Astrocyte of the hippocampus (primary cell): ENCODE measurements at places on chromosomes 16 and 17.

GRCh38 chr16:11726008-11726407 lies 16.6 kb downstream of the TXNDC11 start:
- no peak for DNase-seq

- no peak for DNase-seq
These were observed 52.5 kb downstream of the BANP start for GRCh38 chr16:88003736-88004135.

DNA sequence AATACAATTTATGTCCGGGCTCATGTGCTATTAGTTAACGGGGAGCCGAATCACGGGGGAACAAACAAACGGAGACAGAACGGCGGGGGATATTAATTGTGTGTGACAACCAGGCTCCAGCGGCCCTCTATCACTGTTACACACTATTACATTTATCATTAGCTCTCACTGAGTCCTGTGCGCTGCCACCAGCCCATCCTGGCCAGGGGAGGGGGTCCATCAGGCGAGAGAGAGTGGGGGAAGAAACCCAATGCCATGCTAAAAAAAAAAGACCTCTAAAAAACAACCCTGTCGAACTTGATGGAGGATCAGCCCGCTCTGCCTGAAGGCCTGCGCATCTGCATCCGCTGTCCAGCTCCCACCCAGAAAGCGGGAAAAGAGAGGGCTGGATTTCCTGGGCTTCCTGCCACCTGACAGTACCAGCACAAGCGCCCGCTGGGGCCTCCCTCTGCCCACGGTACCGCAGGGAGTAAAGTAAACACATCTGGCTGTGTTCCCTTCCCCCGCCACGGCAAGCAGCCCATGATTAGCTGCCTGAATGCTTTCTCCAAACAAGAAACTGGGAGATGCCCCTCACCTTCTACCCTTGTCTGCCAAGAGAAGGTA lies 41.7 kb downstream of the PIPOX start:
- DNase-seq, result peak; percentile 59

- DNase-seq, result peak; percentile 47
These were observed 138.5 kb downstream of the DNAH9 start for GRCh38 chr17:11736613-11737312.

GRCh38 chr17:74516561-74517328 lies 14.5 kb downstream of the CD300LB start:
- no peak for DNase-seq

DNA sequence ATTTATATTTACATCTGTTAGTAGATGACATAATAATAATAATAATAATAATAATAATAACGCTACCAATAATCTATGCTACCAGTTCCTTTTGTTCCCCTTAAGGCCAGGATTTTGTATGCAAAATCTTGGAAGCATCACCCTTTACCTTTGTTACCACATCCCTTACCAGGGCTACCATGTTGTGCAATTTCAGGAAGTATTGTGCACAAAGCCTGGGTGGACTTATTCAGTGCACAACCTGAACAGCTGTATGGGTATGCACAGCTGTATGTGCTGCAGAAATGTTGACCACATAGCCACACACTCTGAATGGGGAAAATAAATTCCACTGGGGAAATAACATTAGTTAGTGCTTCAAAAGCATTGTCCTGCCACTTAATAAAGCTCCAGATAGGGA lies 19.9 kb upstream of the CALB2 start:
- no peak for DNase-seq

- DNase-seq, result no peak
These were observed 118.3 kb downstream of the PPM1E start for GRCh38 chr17:58873926-58874325.

GRCh38 chr16:67731071-67731752 lies 12.1 kb upstream of the GFOD2 start:
- no peak for DNase-seq

DNA sequence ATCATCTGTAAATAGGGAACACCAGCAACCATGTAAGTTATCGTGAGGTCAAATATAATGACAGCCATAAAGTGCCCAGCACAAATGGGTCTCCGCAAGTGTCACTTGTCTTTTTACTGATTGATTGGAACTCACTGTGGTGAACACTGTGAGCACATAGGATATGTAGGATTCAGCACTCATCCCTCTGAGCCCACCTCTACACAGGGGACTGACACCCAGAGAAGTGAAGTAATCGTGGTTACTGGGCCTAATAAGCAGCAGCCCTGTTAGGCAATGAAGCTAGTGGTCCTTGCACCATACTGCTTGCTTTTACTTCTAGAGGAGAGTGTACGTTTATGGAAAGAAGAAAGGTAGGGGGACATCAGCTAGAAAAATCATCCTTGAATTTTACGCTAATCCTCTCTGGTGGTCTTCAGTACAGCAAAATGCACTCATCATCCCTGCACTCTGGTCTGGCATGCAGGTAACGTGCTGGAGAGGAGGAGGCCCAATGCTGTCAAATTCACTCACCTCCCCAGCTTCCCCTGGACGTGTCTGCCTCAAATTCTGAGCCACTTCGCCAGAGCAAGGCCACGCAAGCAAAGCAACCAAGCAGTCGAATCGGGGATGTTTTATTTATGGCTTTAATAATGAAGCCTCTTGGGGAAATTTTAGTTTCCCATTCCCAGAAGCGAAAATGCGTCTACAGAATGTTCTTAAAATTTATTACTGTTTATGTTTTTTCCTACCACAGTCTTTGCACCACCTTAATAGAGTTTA lies 74.7 kb downstream of the YPEL2 start:
- DNase-seq, result no peak

DNA sequence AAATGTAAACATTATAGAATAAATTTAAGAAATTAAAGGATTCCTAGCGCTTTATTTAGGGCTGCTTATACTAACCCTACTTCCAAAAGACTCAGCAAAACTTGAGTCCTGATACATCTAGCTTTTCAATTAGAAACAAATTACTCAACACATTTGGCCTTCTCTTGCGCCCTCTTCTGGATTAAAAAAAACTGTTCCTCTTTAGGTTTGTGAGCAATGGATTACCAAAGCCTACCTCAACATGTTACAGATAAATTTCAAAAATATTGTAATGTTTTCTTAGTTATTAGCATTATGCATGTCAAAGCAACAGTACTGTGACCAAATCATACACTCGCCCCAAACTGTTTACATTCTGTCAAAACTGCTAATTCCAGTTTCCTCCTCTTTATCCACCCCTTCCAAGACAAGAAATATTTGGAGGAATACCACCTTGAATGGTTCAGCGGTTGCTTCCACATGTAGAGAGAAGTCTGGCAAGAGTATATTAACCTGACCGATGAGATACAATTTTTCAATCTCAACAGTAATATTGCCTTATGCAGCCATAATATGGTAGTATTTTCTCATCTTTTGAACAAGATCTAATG lies 2.7 kb downstream of the NUFIP2 start:
- DNase-seq, result peak; percentile 81

- DNase-seq, result peak; percentile 55
These were observed 19.9 kb downstream of the SNX11 start for GRCh38 chr17:48127371-48128051.

GRCh38 chr16:19008245-19009169 lies 24.8 kb downstream of the TMC7 start:
- DNase-seq, result peak; percentile 91

GRCh38 chr16:22635357-22635761 lies 124.7 kb downstream of the NPIPB5 start:
- DNase-seq, result no peak

GRCh38 chr17:76149214-76149613 lies 8.2 kb upstream of the FOXJ1 start:
- no peak for DNase-seq

DNA sequence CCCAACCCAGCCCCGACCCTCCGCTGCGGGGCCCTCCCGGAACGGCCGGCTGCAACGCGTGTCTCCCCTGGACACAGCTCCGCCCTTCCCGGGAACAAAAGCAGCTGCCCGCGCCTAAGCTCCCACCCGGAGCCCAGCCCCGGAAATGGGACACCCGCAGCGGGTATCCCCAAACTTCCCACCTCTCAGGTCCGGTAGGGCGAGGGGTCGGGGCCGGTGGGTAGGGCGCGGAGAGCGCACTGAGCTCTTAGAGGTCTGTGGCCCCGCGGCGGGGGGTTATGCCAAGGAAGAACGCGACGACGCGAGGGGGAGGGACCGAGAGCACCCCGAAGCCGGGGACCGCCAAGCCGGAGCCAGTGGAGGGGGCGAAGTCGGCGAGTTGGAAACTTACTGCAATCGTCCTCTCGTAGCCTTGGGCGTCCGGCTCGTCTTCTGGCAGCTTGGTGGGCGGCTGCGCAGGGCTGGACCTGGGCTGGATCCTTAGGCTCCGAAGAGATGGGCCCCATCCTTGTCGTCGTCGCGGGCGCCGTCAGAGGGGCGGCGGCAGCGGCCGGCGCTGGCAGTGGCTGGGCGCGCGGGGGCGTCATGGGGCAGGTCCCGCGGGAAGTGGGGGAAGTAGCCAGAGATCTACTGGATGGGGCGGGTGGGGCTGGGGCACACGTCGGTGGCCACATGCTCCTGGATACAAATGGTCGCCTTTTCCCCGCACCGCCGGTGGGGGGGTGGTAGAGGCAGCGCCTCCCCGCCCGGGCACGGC lies 6.9 kb downstream of the USP6 start:
- DNase-seq, result peak; percentile 36

DNA sequence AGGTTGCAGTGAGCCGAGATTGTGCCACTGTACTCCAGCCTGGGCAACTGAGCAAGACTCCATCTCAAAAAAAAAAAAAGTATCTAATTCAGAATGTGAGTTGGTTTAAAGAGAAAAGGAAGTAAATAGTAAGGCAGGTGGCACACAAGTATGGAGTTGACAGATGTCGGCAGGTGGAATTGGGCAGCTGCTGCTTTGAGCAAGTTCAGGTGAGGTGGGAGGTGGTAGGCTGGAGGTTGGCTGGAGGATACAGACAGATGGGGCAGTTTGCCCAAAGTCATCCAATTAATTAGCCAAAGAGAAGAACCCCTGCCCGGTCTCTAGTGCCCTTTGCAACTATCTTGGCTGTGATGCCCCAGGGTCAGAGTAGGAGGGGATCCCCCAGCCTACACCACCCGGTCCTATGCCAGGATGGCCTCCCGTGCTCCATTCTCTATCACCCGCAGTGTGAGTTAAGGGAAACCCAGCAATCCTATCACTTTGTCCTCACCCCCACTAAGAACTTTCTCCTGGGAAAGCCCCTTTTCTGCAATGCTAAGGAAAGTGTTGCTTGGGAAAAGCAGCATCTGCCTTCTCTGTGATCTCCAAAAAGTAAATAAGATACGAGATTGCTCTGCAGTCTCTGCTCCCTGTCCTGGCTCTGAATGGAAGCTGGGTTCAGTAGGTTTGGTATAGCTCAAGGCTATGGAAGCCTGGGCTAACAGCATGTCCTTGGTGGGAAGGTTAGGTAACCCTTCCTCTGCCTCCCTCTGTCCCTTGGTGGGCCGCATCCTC lies 32.2 kb downstream of the SLC12A3 start:
- DNase-seq, result no peak

DNA sequence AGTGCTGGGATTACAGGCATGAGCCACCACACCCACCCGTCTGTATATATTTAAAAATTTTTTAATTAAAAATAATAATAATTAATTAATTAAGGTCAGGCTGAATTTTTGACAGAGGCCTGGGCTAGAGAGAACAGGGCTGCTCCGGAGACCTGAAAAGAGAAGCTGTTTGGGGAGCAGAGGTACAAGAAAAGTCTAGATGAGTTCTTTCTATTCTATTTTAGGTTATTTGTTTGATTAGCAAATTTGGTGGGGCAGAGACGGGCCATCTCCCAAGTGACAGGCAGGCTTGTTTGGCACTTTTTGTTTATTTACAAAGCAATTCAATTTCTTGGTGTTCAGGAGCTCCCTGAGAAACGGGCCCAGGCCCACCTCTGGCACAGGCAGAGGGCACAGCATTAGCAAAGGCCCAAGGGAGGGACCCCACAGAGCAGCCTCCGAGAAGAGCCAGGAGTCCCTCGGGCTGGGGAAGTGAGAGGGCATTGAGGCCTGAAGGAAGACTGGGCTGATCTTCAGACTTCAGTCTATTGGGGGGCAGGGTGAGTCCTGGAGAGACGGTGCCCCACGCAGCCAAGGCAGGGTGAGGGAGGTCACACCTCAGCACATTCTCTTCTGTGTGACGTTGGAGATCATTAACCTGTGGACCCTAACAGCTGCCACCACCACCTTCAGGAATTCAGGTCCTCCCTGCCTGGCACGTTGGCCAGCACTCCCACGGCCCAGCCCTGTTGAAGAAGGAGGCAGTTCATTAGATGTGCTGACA lies 10.8 kb upstream of the RIPOR1 start:
- DNase-seq, result no peak

DNA sequence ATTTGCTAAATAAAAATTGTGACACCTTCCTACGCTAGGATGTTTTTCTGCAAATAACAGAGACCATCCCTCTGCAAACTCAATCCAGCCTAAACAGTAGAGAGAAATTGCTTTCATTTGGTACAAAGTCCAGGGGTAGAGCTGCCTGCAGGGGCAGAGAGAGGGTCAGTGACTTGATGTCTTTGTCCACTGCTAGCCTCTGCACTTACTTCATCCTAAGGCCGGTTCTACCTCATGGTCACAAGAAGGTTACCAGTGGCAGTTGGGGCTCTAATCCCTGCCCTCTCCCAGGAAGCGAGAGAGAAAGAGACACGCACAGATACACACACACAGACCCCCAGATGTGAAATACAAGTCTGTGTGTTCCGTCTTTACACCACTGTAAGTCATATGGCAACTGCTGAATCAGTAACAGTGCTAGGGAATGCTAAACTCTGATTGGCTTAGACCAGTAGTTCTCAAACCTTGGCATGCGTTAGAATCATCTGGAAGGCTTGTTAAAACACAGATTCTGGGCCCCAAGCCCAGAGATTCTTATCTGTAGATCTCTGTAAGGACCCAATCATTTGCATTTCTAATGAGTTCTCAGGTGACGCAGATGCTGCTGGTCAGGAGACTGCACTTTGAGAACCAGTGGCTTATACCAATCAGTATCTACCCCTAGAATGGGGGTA lies 13.1 kb upstream of the LPCAT2 start:
- DNase-seq, result peak; percentile 97

DNA sequence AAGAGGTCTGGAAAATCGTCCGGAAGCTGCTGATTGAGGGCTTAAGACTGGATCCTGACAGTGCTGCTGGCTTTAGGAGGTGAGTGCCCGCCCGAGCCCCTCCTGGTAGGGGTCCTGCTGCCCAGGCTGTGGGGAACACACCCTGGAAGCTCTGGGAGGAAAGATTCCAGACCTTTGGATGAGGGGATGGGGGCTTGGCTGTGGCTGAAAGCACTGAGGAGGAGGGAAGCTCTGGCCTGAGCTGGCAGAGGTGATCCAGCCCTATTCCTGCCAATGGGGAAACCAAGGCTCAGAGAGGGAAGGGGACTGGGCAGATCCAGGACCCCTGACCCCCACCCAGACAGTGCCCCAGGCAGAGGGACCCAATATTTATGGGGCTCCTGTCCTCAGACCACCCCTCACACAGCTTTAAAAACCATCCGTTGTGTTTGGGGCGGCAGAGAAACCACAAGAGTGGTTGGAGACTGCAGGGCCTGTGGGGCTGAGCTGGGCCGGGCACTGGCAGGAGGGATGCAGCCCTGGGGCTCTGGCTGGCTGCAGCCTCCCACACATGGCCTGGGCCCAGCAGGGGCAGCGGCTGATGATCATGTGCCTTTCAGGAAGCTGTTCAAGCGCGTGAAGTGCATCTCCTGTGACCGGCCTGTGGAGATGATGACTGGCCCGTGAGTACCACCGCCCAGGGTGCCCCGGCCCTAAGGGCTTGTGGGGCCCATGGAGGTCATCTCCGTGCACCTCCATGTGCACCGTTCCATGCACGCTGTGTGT lies 22.8 kb downstream of the UBALD1 start:
- no peak for DNase-seq

- no peak for DNase-seq
These were observed 32.8 kb downstream of the DHX38 start for GRCh38 chr16:72126429-72126765.

GRCh38 chr16:57637424-57637823 lies 9.0 kb downstream of the ADGRG1 start:
- DNase-seq, result peak; percentile 39
